ENCODE measurements at places on chromosomes 3 and 15. TPM values are rescaled to one million over a fixed set of nuclear protein-coding genes. Genes with fewer than 3 reads are reported as not detected.

DNA sequence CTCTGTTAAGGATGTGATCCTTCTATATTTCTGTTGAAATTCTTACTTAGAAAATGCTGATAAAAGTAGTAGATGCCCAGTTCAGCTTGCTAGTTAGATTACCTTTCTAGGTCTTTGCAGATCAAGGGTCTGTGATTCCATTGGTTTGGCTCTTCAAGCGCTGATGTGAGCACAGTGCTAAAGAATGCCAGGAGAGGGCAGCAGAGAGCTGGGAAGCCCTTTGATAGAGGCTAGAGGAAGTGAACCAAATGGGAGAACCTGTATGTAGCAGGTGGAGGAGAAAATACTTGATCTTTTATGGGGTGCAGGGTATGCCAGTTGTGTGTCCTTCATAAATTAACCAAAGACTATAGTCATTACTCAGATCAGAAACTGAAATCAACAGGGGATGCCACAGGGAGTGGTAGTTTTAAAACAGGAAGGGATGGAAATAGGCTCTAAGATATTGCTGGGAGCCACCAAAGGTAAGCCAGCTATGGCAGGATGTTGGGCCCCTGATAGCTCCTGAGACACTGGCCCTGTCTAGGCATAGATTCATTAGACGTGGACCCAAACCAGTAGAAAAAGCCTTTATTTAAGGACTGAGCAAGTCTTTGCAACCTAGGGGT is 677.4 kb downstream of the SQOR start:
- DNase-seq, result peak; percentile 53

- no peak for DNase-seq
These were observed 28.2 kb upstream of the CGNL1 start for GRCh38 chr15:57348081-57348480.

- DNase-seq, result no peak
These were observed 228.0 kb upstream of the TP63 start for GRCh38 chr3:189403194-189403593.

DNA sequence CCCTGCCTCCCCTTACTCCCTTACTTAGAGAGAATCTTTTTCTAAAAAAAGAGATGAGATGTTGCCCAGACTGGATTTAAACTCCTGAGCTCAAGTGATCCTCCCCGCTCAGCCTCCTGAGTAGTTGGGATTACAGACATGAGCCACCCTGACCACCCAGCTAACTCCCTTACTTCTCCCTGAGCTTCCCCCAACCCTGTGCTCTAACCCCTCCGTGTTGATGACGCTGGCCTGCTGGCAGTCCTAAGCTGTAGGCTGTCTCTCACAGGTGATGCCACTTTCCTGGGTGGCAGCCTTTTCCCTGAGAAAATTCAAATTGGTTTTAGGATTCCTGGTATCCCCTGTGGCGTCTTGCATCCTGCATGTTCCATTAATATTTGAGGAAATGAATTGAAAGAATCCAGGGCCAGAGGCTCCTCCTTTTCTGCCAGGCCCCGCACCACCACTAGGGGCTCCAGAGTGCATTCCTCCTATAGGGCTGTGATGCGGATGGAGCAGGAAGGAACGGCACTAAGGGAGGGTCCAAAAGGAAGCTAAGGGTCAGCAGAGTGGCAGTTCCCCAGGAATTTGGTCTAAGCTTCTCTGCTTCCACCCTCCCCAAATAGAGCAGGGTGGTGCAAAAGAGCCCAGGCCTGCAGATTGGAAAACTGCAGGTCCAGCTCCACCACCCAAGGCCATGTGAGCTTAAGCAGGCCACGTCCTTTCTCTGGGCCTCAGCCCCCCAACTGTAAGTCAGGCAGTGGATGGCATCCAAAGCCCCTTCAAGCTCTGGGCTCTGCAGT is 101.1 kb downstream of the DAPK2 start:
- DNase-seq, result peak; percentile 62

The ACKR4 gene
- 2.8 TPM for total RNA-seq

The SAMMSON gene
- not detected for total RNA-seq

DNA sequence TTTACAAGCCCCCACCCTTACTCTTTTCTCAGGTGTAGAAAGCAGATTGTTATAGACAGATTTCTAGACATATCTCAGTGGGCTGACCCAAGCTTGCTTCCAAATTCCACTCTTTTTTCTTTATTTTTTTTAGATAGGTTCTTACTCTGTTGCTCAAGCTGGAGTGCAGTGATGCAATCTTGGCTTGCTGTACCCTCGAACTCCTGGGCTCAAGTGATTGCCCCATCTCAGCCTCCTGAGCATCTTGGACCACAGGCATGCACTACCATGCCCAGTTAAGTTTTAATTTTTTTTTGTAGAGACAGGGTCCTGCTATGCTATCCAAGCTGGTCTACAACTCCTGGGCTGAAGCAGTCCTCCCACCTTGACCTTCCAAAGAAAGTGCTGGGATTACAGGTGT is 53.5 kb upstream of the ADAMTS9 start:
- DNase-seq, result no peak

The CYP1A2 gene
- 0.37 TPM for total RNA-seq

The CYP1A1 gene
- total RNA-seq, result 1.9 TPM
